ENCODE measurements at places on chromosomes 3 and 15.
A peak's percentile ranks its signal among the peaks of the same experiment; 100 is the strongest.

DNA sequence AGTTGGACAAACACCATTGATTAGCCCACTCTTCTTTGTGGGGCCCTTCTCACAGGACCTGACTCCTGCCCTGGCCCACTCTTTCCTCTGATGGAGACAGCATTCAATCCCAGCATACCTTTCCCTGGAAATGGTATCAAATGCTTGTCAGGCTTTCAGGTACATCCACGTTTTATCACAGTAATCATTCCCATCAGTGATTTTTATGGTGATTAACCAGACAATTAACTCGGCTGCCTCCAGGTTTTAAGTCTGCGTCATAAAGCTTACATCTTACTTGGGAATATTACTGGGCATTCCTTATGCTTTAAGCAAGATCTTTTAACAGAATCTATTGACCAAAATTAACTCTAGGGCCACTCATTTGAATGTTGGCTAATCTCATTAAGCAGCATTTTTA lies 33.4 kb downstream of the LRRK1 start:
- no peak for DNase-seq

DNA sequence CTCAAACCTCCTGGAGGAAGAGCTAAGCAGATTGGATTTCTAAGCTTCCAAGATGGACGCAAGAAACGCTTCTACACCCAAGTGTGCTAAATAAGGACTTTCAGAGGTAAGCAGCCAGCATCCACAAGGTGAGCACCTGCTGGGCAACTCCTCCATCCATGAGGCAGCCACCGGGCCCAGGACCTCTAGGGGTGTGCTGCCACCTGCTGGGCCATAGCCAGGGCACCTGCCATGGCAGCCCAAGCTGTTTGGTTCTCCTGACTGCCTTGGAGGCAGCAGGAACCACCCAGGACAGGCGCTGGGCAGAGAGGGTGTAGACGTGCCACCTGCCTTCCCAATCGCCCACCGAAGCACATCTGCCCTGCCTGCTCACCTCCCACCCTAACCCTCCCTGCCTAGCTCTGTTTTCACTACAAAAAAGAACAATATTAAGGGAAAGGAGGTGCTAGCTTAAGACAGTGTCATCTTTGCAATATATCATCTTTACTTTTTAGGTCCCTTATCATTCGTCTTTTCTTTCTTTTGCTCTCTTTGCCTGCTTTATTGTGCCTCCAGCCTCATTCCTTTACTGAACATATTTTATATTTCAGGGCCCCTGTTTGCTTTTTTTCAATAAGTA lies 12.9 kb downstream of the C15orf62 start:
- peak; percentile 82 for DNase-seq

DNA sequence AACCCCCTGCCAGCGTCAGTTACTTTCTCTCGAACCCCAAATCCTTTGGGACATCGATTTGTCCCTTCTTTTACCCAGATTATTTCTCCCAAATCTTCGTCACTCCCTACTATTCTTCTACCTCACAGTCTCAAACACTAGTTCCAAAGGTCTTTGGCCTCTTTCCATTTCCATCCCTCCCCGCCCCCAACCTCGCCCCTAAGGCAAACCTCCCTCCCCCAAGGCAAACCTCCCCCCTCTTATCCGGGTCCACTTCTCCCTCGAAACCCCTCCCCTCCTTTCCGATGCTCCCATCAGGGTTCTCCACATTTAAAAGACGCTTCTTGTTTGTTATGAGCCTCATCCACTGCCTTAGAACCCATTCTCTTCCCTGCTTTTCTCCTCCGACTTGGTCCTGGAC lies 583 bp downstream of the EAF1 start:
- no peak for DNase-seq

- DNase-seq, result no peak
Observed at GRCh38 chr15:78321041-78321570, 19.0 kb upstream of the CRABP1 start.

- peak; percentile 33 for DNase-seq
Observed at GRCh38 chr3:38029400-38030125, at the start of gene PLCD1. PLCD1 (minus strand) TSS chr3:38029642; CDS start chr3:38029539, 103 bp downstream.

DNA sequence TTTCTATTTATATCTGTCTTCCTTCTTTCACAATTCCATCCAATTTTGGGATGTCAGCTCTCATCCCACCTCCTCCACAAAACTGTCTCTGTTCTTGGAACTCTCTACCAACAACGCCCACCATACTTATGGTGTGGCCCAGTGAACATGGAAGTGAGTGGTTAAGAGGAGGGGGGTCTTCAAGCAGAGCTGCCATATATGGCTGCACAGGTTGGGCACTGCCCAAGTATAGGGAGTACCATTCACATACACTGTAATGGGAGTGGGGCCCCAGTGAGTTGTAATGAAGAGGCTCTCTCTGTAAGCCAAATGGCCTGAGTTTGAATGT lies 7.9 kb upstream of the CAMK1 start:
- no peak for DNase-seq

GRCh38 chr15:92650256-92650655 lies 5.3 kb downstream of the FAM174B start:
- peak; percentile 97 for DNase-seq

DNA sequence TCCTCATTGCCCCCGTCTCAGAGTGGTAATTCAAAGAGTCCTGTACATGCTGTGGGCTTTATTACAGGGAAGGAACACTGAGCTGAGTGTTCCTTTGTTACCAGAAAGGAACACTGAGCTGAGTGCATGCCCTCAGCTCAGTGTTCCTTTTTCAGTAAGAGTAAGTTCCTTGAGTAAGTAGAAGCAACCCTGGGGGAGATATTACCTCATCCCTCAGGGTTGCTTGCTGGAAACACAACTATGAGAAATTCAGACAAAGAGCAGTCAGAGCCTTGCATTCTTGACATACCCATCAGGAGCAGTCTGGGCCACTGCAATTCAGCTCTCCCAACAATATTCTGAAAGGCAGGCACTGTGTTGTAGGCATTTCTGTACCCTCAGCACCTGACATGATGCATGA lies 17.0 kb downstream of the CHRM5 start:
- DNase-seq, result no peak

DNA sequence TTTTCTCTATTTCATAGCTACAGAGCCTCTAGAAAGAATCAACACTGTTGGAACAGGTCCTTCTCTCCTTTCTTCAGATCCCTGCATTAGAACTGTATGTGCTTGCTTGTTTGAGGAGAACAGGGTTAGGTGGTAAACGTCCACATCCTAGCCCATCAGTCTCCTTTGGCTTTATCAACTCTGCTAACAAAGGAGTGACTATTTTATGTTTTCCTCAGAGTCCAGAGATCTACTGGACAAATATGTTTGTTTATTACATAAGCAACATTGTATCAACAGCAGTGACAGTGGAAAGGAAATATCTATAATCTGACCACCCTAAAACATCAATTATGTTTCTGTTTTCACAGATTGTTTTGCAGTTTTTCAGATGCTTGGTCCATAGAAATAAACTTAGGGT lies 39.6 kb downstream of the CMSS1 start:
- no peak for DNase-seq

DNA sequence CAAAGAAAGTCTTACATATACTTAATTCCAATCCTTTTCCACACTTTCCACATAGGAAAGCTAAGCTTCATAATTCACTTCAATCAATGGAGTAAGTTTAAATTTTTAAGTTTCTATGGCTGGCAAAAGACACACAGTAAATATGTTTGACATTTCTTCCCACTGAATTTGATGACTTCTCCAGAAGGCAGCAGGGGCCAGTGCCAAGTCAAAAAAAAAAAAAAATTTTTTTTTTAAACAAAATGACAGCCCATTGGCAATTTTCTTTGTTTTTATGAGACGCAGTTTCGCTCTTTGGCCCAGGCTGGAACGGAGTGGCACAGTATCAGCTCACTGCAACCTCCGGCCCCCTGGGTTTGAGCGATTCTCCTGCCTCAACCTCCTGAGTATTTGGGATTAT lies 28.7 kb downstream of the ATP13A3 start:
- DNase-seq, result no peak

GRCh38 chr15:44159492-44159891 lies 35.6 kb downstream of the FRMD5 start:
- no peak for DNase-seq

- DNase-seq, result peak; percentile 27
Observed at GRCh38 chr3:194867270-194867983, 181.7 kb downstream of the FAM43A start.

- DNase-seq, result no peak
Observed at GRCh38 chr3:42394579-42395288, 15.7 kb downstream of the LYZL4 start.

- no peak for DNase-seq
Observed at GRCh38 chr3:13367728-13368127, 52.4 kb downstream of the NUP210 start.

- no peak for DNase-seq
Observed at GRCh38 chr15:28182216-28182615, 83.1 kb upstream of the OCA2 start.

DNA sequence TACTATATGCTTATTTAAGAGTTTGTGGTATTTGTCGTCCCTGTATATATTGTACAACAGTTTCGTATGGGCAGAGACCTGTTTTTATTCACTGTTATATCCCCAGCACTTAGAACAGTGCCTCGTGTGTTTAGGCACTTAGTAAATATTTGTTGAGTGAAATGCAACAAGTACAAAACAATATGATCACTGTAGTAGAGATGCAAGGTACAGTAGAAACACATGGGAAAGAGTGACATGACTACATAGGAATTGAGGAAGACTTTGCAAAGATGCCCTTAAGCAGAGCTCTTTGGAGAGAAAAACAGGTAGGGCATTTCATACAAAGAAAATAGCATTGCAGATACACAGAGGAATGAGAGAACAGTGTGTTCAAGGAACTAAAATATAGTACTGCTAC lies 18.3 kb downstream of the RASA2 start:
- no peak for DNase-seq

DNA sequence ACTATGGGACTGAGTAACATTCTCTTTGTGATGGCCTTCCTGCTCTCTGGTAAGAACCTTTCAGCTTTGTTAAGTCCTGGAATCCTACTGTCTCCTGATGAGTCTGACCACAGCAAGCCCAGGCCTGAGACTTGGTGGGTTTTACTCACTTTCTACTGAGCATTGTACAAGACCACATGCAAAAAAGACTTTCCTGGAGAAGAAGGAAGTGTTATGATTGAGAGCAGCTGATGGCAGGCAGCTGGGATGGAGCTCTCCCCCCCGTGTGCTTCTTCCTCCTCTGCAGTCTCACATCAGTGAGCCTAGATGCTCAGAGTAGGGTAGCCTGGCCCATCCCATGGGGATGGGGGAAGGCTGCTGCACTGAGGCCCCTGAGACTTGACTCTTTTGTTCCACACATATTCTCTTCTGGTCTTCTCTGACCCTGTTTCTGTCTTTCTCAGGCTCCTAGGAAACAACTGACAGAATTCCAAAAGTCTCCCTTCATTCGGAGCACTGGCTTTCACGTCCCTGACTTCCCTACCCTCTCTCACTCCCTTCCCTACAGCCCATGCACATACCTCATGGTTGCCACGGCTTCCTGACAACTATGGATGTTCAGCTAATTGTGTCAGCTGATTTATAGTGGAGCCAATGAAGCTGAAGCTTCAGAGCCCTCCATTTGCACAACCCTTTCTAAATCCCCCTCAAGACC lies 36.6 kb downstream of the CD86 start:
- DNase-seq, result no peak

- no peak for DNase-seq
Observed at GRCh38 chr15:96242761-96243160, 87.7 kb upstream of the NR2F2 start.

DNA sequence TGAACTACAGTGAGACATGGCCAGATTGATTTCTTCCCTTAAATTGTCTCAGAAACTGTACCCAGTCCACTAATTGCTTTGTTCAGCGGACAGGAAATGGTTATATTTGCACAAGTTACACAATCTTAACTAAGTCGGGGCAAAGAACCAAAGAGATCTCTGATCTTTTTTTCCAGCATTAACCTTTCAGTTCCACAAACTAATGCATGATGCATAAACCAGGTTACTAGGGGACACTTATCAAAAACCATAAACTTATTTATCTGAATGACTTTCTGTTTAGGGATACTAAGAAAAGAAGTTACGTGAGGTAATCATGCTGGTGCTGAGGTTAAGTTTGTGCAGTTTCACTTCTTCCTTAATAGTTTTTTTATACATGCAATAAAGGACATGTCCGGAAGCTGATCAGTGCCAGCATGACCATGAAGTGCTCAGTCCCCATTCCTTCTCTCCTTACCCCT lies 22.4 kb downstream of the FNDC3B start:
- DNase-seq, result no peak

GRCh38 chr15:81256916-81257315 lies 60.2 kb downstream of the IL16 start:
- DNase-seq, result peak; percentile 30

GRCh38 chr15:68733666-68734065 lies 87.0 kb downstream of the ANP32A start:
- DNase-seq, result no peak

GRCh38 chr3:190443257-190443656 lies 6.4 kb downstream of the TMEM207 start:
- DNase-seq, result peak; percentile 20

Data from NCI-H82 (cell line).